ENCODE measurements at places on chromosomes 5 and 9.

DNA sequence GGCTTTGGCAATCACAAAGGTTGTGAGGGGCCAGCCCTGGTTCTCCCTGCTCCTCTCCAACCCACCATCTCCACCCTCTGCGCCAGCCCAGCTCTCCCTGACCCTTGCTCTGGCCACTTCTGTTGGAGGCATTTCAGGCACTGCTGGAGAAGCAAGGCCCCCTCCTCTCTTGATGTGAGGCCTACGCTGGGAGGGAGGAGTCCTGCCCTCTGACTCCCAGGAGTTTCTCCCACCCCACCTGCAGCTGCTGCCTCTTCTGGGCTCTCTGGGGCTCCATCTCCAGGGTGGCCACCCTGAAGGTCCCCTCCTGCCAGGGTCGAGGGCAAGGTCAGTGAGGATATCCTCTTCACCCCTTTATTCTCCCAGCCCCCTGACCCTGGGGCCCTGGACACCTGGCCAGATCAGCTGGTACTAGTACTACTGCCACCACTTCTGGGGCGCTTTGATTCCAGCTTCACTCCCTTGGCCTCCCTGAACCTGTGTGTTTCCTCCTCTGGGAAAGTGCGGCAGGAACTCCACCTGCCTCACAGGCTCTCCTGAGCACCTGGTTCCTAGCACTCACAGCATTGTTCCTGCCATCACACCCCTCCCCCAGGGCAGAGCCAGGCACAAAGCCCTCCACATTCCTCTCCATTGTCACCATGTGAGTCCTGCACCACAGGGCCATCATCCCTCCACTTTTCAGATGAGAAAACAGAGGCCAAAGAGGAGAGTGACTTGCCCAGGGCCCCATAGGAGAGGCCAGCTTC, 23.8 kb upstream of the TDRD7 start:
- DNase-seq = no peak

GRCh38 chr5:140261403-140262171, 41.3 kb downstream of the PFDN1 start:
- peak; percentile 87 for DNase-seq

- DNase-seq = peak; percentile 50
These were observed 133.0 kb downstream of the GNA14 start for GRCh38 chr9:77514886-77515711.

DNA sequence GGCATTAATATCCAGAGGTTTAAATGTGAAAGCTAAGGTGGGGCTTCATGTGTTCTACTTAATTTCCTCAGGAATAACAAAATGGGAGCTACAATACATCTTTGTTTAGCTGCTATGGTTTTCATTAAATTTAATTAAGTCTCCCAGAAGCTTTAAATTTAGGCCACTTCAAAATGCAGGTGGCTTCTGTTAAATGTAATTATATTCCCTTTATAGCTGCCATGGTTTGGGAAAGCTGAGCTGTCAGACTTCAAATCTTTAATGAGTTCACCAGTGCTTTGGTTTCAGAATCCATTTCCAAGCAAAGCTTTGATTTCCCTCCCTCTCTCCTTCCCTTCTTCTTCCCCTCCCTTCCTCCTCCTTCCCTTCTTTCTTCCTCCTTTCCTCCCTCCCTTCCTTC, 58.4 kb upstream of the FAM170A start:
- no peak for DNase-seq

DNA sequence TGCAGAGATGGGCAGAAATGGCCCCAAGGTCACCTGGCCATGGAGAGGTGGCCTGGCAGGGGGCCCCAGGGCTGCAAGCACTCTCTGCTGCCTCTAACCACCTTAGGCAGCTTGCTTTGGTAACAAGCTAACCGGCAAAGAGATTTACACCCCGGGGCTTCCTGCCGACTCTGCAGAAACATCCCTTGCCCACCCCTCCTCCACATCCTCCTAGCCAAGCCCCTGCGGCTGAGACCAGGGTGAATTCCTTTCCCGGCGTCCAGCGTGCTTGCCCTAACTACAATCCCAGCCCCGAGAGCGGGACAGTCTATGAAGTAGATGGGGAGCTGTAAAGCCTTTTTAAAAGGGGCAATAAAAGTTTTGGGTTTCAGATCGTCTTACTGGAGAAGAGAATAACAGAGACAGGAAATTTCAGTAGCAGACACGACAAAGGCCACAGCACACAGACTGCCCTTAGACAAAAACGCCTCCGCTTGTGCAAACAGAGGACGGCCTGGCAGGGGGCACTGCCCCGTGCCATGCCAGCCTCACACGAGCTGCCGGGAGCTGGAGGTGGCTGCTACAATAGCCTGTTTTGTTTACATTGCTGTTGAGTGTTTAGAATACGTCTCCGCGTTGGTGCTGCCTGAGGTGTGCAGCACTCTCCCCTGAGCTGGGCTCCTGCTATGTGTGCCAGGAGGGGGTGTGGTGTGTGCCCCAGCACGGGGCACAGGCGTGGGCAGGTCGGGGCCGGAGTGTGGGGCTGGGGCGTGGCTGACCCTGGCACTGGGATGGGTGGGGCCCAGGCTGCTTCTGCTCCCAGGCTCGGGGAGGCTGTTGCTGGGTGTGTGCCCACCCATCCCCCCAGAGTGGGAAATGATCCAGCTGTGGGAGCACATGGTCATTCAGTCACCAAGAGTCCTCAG, 15.3 kb downstream of the MYMK start:
- peak; percentile 24 for DNase-seq

- no peak for DNase-seq
These were observed 57.5 kb downstream of the DAB2IP start for GRCh38 chr9:121708768-121709488.

DNA sequence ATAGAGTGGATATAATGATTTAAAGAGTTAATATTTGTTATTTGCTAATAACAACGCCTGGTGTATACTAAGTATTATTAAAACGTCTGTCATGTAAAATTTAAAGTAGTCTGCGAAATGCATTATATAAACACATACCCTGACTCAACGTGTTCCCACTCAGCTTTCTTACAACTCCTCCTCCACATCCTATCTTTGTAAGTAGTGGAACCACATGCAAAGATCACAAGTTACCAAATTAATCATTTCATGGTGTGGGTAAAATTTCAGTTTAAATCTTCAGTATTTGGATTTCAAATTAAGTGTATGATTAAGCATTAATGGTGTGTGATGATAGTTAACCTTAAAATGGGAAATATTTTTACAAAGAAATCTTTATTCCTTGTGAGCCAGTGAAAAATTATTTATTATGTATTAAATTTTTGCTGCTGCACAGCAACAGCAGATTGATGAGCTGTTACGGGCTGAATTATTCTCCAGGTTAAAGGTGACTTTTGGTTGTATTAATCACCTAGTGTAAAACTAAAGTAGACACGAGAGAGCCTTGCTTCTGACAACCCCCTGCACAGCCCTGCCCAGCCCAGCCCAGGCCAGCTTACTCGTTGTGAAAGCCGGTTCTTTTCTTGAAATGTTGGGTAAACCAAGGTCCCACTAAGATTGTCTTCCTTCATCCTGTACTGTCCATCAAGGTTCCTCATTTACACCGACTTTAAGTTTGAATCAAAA, 373.5 kb downstream of the DTWD2 start:
- DNase-seq = no peak

GRCh38 chr9:75184471-75184870, 96.2 kb downstream of the OSTF1 start:
- DNase-seq = no peak

DNA sequence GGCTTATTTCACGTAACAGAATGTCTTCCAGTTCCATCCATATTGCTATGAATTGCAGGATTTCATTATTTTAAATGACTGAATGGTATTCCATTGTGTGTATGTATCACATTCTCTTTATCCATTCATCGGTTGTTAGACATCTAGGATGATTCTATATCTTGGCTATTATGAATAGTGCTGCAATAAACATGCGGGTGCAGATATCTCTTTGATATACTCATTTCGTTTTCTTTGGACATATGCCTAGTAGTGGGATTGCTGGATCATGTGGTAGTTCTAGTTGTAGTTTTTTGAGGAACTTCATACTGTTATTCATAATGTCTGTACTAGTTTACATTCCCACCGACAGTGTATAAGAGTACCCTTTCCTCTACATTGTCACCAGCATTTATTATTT, 460.5 kb downstream of the MAN2A1 start:
- no peak for DNase-seq

- DNase-seq = no peak
These were observed 494.8 kb upstream of the WWC1 start for GRCh38 chr5:167796672-167797071.

GRCh38 chr9:134983074-134983473, 65.4 kb upstream of the FCN1 start:
- DNase-seq = no peak

GRCh38 chr9:104900871-104901270, 27.1 kb downstream of the ABCA1 start:
- DNase-seq = no peak

DNA sequence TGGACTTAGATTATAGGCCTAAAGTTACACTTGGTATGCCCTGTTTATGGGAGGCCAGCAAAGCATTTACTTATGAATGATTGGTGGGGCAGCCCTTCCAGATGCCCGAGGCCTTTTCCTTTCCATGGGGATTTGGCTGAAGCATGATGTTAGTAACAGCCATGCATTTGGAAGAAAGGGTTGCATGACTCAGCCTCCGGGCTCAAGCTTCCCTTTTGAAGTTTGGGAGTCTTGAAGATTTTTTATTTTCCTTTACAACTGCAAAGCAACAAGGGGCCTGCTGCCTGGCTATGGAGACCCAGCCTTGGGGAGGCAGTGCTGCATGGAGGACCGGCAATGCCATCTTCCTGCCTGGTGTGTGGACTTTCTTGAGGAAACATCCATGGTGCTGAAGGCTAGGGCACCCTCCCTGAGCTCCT, 244.7 kb downstream of the ICE1 start:
- no peak for DNase-seq

DNA sequence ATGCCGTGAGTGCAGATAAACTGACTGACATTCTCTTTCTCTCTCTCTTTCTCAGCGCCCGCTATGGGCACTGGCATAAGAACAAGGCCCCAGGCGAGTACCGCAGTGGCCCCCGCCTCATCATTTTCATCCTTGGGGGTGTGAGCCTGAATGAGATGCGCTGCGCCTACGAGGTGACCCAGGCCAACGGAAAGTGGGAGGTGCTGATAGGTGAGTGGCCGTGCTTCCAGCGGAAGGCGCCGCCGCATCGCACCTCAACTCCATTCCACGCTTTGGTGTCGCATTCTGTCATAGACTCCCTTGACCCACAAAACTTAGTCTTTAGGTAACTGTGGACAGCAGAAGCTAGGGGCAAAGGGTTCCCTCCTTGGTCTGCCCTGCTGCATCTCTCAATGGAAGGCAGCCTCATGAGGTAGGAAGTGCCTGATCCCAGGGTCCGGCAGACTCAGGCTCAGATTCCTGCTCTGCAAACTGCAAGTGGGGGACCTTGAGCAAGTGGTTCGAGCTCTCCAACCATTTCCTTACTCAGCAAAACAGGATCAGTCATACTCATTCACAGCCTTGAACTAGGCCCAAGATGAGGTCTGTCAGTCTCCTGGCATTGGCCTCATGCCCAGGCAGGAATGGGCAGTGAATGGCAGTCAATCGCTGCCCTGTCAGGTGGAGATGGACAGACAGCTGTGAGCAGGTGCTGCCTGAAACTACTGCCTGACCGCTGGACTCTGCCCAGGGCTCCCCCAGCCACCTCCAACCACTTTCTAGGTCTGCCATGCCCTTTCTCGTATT, 24.2 kb upstream of the CFAP157 start:
- DNase-seq = no peak

All from HTR-8/SVneo (cell line).